PC-9 (cell line): ENCODE measurements at places on chromosomes 6 and 20.
A peak's percentile ranks its signal among the peaks of the same experiment; 100 is the strongest.

GRCh38 chr6:127023001-127023778 lies 95.3 kb upstream of the RSPO3 start:
- no peak overlapping the region for H3K27ac ChIP-seq
- H3K4me1 ChIP-seq = peaks cover 18% of the 10 kb centered on the region
- H3K4me3 ChIP-seq = no peak overlapping the region
- no peak for DNase-seq
- H3K36me3 ChIP-seq = no peaks in the 10 kb centered on the region
- H3K27me3 ChIP-seq = no peaks in the 10 kb centered on the region

DNA sequence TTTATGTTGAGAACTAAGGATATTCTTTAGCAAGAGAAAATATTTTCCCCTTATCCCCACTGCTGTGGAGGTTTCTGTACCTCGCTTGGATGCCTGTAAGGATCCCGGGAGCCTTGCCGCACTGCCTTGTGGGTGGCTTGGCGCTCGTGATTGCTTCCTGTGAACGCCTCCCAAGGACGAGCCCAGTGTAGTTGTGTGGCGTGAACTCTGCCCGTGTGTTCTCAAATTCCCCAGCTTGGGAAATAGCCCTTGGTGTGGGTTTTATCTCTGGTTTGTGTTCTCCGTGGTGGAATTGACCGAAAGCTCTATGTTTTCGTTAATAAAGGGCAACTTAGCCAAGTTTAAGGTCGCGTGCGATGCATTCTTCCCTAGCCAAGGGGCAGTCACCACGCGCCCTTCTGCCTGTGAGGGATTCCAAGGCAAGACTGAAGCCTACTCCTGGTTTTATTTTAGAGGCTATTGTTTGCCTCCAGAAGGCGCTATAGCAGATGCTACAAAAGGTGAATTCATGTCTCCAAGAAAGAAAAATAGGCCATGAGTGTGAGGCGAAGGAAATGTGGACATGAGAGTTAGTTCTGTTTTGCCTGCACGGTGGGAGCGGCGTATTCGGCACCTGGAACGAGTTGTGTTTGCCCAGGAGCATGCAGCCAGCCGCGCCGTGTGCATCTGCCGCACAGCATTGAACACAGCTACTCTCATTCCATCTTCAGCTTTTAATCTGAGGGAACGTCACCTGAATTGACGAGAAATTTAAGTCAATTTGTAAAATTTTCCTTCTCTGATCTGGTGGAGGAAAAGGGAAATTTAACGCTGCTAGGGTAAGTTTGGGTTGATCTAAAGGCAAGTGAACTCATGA lies 40.3 kb upstream of the IRF4 start:
- H3K27ac ChIP-seq = no peak overlapping the region
- H3K36me3 ChIP-seq = no peaks in the 10 kb centered on the region
- peaks cover 100% of the 10 kb centered on the region for H3K27me3 ChIP-seq
- no peaks in the 10 kb centered on the region for H3K4me1 ChIP-seq
- no peak overlapping the region for H3K4me3 ChIP-seq
- DNase-seq = no peak

DNA sequence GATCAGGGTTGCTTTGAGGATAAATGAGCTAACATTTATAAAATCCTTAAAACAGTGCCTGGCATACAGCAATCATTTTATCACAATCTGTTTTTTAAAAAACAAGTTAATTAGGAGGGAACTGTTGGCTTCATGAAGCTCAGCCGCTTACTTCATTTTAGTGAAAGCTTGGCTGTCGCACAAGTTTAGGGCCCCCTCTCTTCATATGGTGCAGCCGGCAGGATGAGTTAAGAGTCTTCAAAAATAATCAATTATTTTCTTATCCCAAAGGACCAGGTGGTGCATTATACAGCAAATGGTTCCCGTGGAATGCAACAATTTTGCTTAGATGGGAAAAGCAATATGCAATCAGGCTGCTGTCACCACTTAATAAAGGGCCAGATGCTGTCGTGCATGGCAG lies 57.4 kb upstream of the PROKR2 start:
- no peak overlapping the region for H3K4me3 ChIP-seq
- H3K4me1 ChIP-seq = no peaks in the 10 kb centered on the region
- no peak for DNase-seq
- no peak overlapping the region for H3K27ac ChIP-seq
- H3K36me3 ChIP-seq = no peaks in the 10 kb centered on the region

DNA sequence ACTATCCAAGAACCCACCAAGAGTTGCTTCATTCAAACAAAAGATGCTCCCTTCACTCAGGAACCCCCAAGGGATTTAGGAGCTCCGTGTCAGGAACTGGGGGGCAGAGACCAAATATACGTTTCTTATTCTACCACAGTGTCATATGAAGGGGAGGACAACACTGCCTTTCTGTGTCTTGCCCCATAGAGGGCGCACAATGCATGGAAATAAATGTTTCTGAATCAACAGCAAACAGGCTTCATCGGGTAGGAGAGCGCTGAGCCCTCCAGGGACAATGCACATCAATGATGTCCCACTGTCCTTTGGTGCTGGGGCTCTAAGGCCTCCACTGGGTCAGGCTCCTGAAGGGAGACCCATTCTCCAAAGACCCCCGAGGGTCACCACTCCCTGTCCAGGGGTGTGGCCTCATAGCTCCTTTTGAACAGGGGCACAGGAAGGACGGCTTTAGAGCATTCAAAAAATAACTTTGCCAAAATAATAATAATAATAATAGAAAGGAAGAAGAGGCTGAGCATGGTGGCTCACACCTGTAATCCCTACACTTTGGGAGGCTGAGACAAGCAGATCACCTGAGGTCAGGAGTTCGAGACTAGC lies 31.1 kb downstream of the PLG start:
- H3K4me3 ChIP-seq = no peak overlapping the region
- no peaks in the 10 kb centered on the region for H3K4me1 ChIP-seq
- no peak overlapping the region for H3K27ac ChIP-seq
- no peaks in the 10 kb centered on the region for H3K36me3 ChIP-seq
- DNase-seq = no peak

- no peaks in the 10 kb centered on the region for H3K36me3 ChIP-seq
- no peaks in the 10 kb centered on the region for H3K27me3 ChIP-seq
- DNase-seq = no peak
- no peaks in the 10 kb centered on the region for H3K4me1 ChIP-seq
- H3K4me3 ChIP-seq = no peak overlapping the region
- no peak overlapping the region for H3K27ac ChIP-seq
Observed at GRCh38 chr6:55299286-55299985, 27.8 kb upstream of the GFRAL start.

DNA sequence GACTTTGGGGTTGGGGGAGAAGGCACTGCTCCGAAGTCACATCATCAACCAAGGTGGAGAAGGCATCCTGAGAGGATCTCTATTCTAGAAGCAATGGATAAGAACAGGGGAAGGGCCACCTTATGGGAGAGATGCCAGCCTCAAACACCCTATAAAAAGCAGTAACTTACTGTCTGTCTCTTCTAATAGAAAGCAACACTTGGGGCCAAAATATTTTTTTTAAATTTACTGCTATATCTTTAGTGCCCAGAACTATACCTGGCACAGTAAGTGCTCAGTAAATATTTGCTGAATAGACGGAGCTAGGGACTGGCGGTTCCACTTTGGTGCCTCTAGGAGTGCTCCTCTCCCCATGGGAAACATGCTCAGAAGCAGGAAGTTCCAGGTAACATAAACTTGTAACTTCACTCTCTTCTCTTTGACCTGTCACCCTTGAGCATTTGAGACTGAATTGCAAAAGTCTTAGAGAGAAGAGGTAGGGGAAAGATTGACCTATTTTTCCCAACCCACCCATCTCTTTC lies 807 bp upstream of the OTOR start:
- H3K27me3 ChIP-seq = no peaks in the 10 kb centered on the region
- no peaks in the 10 kb centered on the region for H3K4me1 ChIP-seq
- no peak overlapping the region for H3K4me3 ChIP-seq
- no peaks in the 10 kb centered on the region for H3K36me3 ChIP-seq
- DNase-seq = no peak
- no peak overlapping the region for H3K27ac ChIP-seq

GRCh38 chr6:168343239-168344150 lies 23.9 kb upstream of the DACT2 start:
- no peak for DNase-seq
- H3K36me3 ChIP-seq = no peaks in the 10 kb centered on the region
- H3K4me1 ChIP-seq = no peaks in the 10 kb centered on the region
- no peak overlapping the region for H3K4me3 ChIP-seq
- H3K27me3 ChIP-seq = peaks cover 93% of the 10 kb centered on the region
- H3K27ac ChIP-seq = no peak overlapping the region

GRCh38 chr6:106084989-106085691 lies 996 bp upstream of the PRDM1 start:
- peaks cover 43% of the 10 kb centered on the region for H3K4me1 ChIP-seq
- H3K27me3 ChIP-seq = no peaks in the 10 kb centered on the region
- no peaks in the 10 kb centered on the region for H3K36me3 ChIP-seq
- peak overlapping the region; percentile 87 for H3K27ac ChIP-seq
- no peak for DNase-seq

DNA sequence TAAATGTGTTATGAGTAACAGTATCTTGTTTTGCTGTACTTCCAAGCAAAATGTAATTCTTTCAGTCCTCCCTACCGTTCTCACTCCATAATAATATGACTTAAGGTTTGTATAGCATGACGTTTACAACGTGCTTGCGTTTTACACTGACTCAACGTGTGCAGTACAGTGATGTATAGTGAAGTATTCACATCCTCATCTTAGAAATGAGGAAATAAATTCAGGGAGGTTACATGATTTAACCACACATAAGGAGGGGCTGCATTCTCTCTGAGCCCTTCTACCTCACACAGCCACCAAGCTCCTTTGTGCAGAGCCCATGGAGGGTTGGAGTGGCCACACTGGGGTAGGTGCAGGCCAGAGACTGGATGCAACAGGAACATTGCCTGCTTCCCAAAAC lies 164.5 kb downstream of the MTHFD1L start:
- H3K27ac ChIP-seq = no peak overlapping the region
- H3K4me3 ChIP-seq = no peak overlapping the region
- H3K27me3 ChIP-seq = no peaks in the 10 kb centered on the region
- 0 out of 2 replicates have a peak, but pooled peaks cover 6% of the 10 kb centered on the region for H3K4me1 ChIP-seq
- no peak for DNase-seq

- peaks cover 7% of the 10 kb centered on the region; the same call in 1 of the 2 replicates for H3K4me1 ChIP-seq
- no peak overlapping the region for H3K27ac ChIP-seq
- DNase-seq = no peak
- no peaks in the 10 kb centered on the region for H3K27me3 ChIP-seq
Observed at GRCh38 chr6:13305288-13305687, 23.0 kb downstream of the TBC1D7 start.

GRCh38 chr20:34907616-34908469 lies 31.4 kb downstream of the ACSS2 start:
- peak; percentile 97 for DNase-seq
- 0 out of 2 replicates have a peak overlapping the region, but pooled peaks have one; percentile 3 for H3K4me3 ChIP-seq
- H3K4me1 ChIP-seq = peaks cover 40% of the 10 kb centered on the region
- H3K27me3 ChIP-seq = no peaks in the 10 kb centered on the region
- H3K27ac ChIP-seq = peak overlapping the region; percentile 90

DNA sequence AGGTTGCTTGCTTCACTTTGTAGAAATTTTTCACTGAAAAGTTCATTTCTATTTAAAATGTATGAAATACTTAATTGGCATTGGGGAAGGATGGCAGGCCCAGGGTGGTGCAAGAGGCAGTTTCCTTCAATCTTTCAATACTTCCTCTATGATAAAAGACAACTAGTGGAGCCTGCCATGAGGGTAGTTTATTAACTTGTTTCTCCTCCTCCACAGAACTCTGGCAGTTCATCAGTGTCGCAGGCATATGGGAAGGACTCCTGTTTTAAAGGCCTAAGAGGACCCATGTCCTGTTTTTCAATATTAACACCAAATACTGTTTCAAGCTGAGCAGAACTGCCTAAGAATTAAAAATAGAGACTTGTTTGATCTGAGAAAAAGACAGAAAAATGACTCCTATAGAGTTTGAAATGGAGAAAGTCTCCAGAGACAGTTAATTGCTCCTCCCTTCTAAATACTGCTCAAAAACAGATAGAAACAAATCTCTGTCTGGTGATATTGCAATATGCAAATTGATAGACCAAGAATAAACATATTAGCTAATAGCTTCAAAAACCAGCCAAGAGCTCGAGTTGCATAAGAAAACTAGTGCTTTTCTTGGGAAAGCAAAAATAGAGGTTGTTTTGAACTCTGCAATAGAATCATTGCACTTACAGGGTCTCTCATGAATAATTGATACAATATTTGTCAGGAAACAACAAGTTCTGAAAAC lies 665.7 kb upstream of the SLC35B3 start:
- H3K27me3 ChIP-seq = no peaks in the 10 kb centered on the region
- no peaks in the 10 kb centered on the region for H3K36me3 ChIP-seq
- DNase-seq = no peak
- no peak overlapping the region for H3K27ac ChIP-seq
- H3K4me3 ChIP-seq = no peak overlapping the region

- 0 out of 2 replicates have a peak, but pooled peaks cover 9% of the 10 kb centered on the region for H3K4me1 ChIP-seq
- peak; percentile 81 for DNase-seq
- peak within 1 kb of the TSS; percentile 86 for H3K4me3 ChIP-seq
- H3K36me3 ChIP-seq = no peaks in the 10 kb centered on the region
- no peak within 1 kb of the TSS for H3K27ac ChIP-seq
Observed at GRCh38 chr6:43228951-43229802, at the start of gene DNPH1. TSS of gene DNPH1 (minus strand) at chr6:43229481. CDS start at chr6:43229456, 25 bp downstream.

- H3K36me3 ChIP-seq = no peaks in the 10 kb centered on the region; the same call in 1 of the 2 replicates
- no peak overlapping the region for H3K4me3 ChIP-seq
- no peak for DNase-seq
- peaks cover 32% of the 10 kb centered on the region for H3K4me1 ChIP-seq
Observed at GRCh38 chr6:143747347-143747842, 69.6 kb downstream of the PHACTR2 start.

DNA sequence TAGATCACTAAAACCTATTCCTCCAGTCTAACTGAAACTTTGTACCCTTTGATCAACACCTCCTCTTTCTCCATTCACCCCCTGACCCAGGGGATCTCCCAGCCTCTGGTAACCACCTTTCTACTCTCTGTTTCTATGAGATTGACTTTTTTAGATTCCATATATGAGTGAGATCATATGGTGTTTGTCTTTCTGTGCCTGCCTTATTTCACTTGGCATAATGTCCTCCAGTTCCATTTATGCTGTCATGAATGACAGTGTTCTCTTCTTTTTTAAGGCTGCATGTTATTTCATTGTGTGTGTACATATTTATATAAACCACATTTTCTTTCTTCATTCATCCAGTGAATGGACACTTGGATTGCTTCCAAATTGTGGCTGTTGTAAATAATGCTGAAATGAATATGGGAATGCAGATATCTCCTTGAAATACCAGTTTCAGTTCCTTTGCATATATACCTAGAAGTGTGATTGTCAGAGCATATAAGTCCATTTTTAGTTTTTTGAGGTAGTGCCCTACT lies 57.7 kb downstream of the DHX35 start:
- no peak for DNase-seq
- H3K27me3 ChIP-seq = no peaks in the 10 kb centered on the region
- H3K4me1 ChIP-seq = peaks cover 14% of the 10 kb centered on the region
- peaks cover 28% of the 10 kb centered on the region for H3K36me3 ChIP-seq
- H3K4me3 ChIP-seq = no peak overlapping the region

GRCh38 chr6:156963712-156964700 lies 186.8 kb downstream of the ARID1B start:
- H3K27ac ChIP-seq = no peak overlapping the region
- no peaks in the 10 kb centered on the region for H3K27me3 ChIP-seq
- H3K4me1 ChIP-seq = peaks cover 12% of the 10 kb centered on the region; the same call in 1 of the 2 replicates
- H3K4me3 ChIP-seq = no peak overlapping the region
